Activated CD8-positive, alpha-beta memory T cell treated with anti-CD3 and anti-CD28 coated beads for 1 hour (primary cell): ENCODE measurements at places on chromosomes 3 and 15.
A peak's percentile ranks its signal among the peaks of the same experiment; 100 is the strongest.

DNA sequence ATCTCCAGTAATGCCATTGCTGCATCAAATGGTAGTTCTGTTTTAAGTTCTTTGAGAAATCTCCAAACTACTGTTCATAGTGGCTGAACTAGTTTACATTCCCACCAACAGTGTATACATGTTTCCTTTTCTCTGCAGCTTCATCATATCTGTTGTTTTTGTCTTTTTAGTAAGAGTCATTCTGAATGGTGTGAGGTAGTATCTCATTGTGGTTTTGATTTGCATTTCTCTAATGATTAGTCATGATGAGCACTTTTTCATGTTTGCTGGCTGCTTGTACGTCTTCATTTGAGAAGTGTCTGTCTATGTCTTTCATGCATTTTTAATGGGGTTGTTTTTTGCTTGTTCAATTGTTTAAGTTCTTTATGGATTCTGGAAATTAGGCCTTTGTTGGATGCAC, 10.2 kb upstream of the GCSAM start:
- DNase-seq, result no peak

- no peak for DNase-seq
Measured at GRCh38 chr3:10722911-10723310, 93.1 kb upstream of the SLC6A11 start.

GRCh38 chr3:52820736-52821135, 9.7 kb downstream of the ITIH4 start:
- DNase-seq, result no peak

- DNase-seq, result no peak
Measured at GRCh38 chr3:72633121-72633520, 215.1 kb downstream of the SHQ1 start.

GRCh38 chr3:58874248-58874741, 175.5 kb downstream of the CFAP20DC start:
- DNase-seq, result no peak

DNA sequence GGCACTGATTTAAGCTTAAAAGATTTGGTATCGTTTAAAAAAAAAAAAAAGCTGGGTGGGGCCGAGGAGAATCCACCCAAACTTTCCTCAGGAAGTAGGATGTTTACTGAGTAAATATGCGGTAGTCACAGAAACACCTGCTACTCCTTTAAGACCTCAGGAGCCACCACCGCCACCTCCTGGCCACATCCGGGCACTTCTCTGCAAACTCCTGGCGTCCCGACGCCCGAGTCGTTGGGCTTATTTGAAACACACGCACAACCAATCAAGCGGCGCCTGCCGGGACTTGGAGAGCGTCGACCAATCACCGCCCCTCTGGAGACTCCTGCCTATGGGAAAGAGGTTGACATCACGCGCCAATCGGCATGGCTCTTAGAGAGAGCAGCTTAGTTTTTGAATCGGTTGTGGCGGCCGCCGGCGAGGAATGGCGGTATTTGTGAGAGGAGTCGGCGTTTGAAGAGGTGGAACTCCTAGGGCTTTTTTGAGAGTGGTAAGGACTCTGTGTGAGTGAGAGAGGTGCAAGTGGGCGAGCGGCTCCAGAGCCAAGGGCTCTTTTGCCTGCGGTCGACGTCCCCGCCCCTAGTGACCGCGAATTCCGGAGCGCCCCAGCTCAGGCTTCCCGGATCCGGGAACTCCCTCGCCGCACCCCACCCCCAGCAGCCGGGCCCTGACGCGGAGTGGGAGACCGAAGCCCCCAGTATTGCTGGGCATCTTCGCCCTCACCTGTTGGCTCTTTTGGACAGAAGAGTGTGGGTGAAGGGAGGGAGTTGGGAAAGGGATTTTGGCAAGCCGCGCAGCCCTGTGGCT, at the start of gene ECT2:
Gene ECT2 (plus strand): TSS at position 359 of the 807 bp plus-strand sequence. CDS start 3,805 bp downstream, outside the sequence.
- peak; percentile 93 for DNase-seq

- no peak for DNase-seq
Measured at GRCh38 chr15:29316422-29316821, 46.8 kb upstream of the NSMCE3 start.

DNA sequence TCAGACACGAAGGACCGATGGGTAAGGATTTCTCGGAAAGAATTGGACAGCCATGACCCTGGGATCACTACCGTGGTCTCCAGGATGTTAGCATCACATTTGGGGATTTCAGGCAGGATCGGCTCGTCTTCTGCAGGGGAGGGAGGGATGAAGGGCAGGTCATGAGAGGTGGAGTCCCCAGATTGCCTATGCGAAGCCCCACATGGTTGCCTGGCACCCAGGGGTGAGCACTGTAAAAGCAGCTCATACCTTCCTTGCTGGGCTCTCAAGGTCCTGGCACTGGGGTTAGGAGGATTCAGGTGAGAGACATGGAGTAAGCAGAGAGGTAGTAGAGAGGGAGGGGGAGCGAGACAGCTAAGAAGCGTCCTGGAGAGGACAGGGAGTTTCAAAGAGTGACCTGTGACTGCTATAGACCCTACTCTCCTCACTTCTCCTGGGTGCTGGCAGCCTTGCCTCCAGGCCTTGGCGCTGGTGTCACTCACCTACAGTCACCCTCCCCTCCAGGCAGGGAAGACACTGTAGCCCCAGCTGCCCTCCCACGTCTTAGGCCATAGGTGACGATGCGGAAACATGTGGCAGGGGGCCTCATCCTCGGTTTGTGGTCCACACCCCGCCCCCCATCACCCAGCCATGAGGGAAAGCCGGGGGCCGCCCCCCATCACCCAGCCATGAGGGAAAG, 15.0 kb upstream of the EHD4 start:
- DNase-seq, result no peak

DNA sequence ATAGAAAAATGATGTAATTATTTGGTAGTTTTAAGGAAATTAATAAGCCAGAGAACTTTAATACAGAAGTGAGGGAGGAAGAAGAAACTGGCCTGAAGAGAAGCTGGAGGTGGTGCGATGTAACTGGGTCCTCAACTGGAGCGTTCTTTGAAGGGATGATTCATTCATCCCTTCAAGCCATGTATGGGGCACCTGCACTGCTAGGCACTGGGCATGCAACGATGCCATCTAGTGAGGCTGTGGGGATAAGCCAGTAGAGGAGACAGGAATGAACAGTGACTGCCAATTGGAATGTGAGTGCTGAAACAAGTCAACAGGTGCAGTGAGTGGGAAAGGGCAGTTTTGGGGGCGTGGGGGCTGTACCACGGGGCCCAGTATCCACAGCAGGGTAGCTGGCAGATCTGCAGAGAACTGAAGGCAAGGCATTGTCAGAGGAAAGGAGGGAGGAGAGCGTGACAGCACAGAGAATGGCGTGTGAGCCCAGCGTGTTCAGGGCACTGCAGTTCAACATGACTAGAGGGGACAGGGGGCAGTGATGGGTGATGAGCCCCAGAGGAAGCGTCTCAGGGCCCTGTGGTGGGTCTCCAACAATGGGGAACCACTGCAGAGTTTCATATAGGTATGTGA, 3.8 kb upstream of the KIF23 start:
- no peak for DNase-seq

GRCh38 chr15:33150431-33150941, 44.0 kb downstream of the FMN1 start:
- no peak for DNase-seq

DNA sequence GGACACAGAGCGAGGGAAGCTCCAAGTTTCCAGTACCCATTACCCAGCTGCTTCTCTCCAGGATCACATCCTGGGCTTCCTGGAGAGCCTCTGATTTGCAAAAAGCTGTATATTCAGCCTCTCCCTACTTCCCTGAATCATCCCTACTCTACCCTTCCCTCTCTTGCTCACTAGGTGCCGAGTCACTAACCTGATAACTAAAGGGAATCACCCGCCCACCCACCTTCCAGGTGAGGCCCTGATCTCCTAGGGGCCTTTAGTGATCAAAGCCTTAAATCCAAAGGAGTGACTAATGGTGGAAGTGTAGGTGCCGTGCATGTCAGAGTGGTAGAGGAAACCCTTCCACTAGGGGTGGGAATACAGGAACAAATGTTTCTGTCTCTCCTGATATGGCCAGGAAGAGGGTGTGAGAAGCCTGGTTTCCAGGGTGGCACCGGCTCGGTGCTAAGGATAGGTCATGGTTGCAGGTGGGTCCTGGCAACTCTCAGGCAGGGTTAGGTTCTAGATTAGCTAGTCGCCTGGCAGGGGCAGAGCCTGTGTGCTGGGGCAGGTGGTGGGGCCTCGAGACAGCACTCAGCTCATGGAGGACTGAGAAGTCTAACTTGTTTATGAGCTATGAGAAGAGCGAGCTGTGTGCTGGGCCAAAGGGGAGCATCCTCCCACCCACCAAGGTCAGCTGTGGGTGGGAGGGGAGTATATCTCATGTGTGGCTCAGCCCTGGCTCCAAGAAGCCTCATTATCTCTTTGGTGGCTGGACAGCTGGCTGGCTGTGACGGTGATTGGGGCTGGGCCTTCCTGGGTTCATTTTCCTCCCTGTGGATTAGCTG, 10.1 kb downstream of the SEMA7A start:
- DNase-seq, result no peak

GRCh38 chr15:67077641-67078215, 12.3 kb downstream of the SMAD3 start:
- no peak for DNase-seq

- DNase-seq, result no peak
Measured at GRCh38 chr3:86967062-86967461, 23.9 kb downstream of the VGLL3 start.

- DNase-seq, result no peak
Measured at GRCh38 chr3:195159814-195160165, 111.2 kb downstream of the XXYLT1 start.

- no peak for DNase-seq
Measured at GRCh38 chr15:31034152-31034551, 42.7 kb upstream of the MTMR10 start.

DNA sequence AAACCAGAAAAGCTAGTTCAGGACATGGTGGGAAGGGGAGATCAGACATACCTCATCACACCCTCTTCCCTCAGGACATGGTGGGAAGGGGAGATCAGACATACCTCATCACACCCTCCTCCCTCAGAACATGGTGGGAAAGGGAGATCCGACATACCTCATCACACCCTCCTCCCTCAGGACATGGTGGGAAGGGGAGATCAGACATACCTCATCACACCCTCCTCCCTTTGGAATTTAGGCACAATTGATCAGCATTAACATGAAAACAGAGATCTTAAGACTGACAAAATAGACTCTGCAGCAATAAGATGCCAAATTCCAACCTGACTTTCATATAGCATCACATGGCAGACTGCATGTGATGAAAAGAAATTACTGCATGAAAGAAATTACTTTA, 412.7 kb upstream of the ZNF717 start:
- DNase-seq, result no peak

GRCh38 chr3:138202945-138203701, 16.0 kb downstream of the ARMC8 start:
- no peak for DNase-seq

DNA sequence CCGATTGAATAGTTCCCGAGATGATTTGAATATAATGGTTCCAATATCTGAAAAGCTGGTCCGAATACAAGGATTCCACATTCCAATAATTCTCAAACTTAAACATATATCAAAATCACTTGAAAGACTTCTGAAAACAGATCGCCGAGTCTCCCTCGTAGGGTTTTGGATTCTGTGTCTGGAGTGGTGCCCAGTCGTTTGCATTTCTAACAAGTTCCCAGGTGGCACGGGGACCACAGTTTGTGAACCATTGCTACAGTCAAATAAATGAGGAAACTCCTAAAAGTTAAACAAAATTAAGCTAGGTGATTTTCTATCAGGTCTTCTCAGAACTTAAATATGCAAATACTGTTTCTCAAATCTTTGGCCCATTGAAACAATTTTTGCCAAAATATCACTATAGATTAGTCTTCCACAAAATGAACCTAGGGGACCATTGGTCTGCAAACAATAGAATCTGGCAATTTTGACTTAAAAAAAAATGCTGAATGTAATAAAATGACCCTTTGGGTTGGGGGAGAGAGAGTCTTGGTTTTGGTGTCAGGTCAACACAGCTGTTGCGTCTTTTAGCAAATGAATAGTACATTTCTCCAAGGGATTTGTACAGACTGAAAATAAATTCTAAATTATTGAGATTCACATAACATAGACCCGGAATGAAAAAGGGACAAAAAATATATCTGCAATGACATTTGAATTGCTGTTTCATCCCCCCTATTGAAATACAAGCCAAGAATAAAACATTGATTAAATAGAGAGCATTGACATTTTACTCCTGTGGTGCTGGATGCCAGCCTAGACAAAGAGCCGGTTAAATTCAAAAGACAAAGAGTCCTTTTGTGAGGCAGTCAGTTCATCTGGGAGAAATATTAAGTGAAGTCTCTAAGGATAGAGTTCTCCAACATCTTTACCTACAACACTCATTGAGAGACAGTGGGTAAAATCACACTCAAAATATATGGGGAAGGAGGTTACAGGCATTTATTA, 175.7 kb upstream of the ADAMTS9 start:
- no peak for DNase-seq

DNA sequence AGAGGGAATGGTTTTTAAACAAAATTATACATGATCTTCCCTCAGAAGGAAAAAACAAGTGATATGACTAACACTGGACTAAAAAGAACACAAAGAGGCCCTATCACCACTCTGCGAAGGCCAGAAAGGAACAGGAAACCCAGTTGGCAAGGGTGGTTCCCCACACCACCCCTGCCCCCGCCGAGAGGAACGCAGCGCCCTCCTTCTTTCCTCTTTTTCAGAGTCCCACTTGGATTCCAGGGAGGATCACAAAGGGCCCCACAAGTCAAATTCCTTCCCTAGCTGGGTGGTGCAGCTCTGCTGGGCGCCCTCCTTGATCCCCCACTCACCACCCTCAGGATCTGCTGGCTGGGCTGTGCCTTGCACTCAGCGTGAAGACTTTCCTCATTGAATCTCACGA, 29.8 kb downstream of the PLA1A start:
- no peak for DNase-seq

DNA sequence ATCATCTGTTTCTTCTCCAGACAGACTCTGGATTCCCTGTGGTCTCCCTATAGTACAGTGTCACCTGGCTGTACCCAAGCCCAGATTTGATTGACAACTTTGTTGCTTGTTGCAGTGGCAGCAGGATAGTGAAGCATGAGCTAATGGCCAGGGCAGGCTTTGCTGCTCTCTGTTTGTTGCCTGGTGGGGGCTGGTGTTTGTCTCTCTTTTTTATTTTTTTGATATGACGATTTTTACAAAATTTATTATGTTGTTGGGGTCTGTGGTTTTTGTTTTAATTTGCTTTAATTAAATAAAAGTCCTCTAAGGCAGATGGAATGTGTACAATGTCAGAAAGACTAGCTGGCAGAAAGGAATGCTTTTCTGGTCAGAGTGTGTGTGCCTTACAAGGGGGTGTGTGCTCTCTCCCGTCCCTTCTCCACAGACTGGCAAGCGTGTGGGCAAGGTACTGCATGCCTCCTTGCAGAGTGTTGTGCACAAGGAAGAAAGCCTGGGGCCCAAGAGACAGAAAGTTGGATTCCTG, 15.2 kb upstream of the CLEC3B start:
- DNase-seq, result no peak

GRCh38 chr3:179713643-179714090, 60.8 kb downstream of the USP13 start:
- DNase-seq, result no peak

- no peak for DNase-seq
Measured at GRCh38 chr3:72673011-72673771, 175.1 kb downstream of the SHQ1 start.

- no peak for DNase-seq
Measured at GRCh38 chr3:34207002-34207401, 408.6 kb downstream of the PDCD6IP start.

GRCh38 chr3:127768346-127769008, 53.8 kb downstream of the MGLL start:
- DNase-seq, result no peak

GRCh38 chr3:133583396-133583795, 9.9 kb downstream of the CDV3 start:
- no peak for DNase-seq

- DNase-seq, result no peak
Measured at GRCh38 chr3:139284221-139284620, 59.6 kb upstream of the MRPS22 start.
